ENCODE measurements at places on chromosomes 7 and 10.
A peak's percentile ranks its signal among the peaks of the same experiment; 100 is the strongest.

- no peak for DNase-seq
These were observed 60.1 kb upstream of the SAMD8 start for GRCh38 chr10:75051308-75051707.

- no peak for DNase-seq
These were observed 210.1 kb upstream of the PPP1R3A start for GRCh38 chr7:114128880-114129279.

DNA sequence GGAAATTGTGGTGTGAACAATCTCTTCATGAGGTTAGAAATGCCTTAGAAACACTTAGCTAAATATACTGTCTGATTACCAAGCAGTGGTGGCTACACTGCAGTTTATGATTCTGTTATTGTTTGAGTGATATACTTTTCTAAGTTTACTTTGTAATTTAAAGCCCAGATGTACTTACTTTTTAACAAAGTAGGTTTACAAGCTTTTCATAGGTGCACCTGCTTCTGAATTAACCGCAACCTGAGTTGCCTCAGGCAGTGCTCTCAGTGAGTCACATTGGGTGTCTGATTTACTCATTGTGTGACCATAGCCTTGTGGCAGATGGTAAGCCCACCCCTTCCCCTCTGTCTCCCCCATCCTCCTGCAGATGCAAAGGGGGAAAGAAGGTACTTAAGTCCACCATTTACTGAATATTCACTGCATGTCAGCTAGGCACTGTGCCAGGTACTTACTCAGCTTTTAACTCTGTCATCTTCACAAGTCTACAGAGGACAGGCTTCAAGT is 9.0 kb downstream of the MTURN start:
- no peak for DNase-seq

GRCh38 chr10:85557077-85557476 is 809.5 kb downstream of the GRID1 start:
- no peak for DNase-seq

DNA sequence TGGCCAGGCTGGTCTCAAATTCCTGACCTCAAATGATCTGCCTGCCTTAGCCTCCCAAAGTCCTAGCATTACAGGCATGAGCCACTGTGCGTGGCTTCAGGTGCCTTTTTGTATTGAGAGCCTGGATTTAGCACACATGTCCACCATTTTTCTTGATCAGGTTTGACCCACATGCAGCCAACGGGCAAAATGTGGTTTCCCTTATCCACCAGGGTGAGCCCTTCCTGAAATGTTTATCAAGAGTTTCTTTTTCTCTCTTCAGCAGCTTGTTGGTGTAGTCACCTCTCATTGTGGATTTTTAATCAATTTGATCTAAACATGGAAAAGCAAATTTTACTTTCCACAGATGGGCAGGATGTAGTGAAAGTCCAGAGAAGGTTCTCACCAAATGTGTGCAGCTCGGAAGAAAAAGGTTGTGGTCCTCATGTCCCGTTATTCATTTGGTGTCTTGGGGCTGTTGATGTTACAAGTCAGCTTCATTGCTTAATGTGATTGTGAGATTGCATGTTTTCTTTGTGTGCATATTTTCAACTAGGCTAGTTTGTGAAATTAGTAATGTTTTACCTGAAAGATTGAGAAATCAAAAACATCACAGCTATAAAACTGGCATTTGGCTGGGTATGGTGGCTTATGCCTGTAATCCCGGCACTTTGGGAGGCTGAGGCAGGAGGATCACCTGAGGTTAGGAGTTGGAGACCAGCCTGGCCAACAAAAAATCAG is 28.9 kb downstream of the GUSB start:
- DNase-seq = no peak

GRCh38 chr10:71397296-71398212 is 834 bp downstream of the CDH23 start:
- no peak for DNase-seq

DNA sequence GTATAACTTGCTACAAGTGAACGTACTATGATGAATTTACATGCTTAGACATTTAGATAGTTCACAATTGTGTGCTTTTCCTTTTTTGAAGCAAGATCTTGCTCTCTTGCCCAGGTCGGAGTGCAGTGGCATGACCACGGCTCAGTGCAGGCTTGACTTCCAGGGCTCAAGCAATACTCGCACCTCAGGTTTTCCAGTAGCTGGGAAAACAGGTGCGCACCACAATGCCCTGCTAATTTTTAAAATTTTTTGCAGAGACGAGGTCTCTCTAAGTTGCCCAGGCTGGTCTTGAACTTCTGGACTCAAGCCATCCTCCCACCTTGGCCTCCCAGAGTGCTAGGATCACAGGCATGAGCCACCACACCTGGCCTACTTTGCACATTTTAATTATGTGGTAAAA is 1.8 kb downstream of the GPR15LG start:
- no peak for DNase-seq

GRCh38 chr10:5297466-5297865 is 67.3 kb upstream of the UCN3 start:
- DNase-seq = no peak

- peak; percentile 44 for DNase-seq
These were observed 398 bp downstream of the DENND11 start for GRCh38 chr7:141701489-141702046.

Data from stimulated activated CD8-positive, alpha-beta memory T cell treated with anti-CD3 and anti-CD28 coated beads, Interleukin-2, amount 100 ng/mL, for 1 hour (primary cell).